NCI-H1105 (cell line): ENCODE measurements at places on chromosomes 6 and 20.
A peak's percentile ranks its signal among the peaks of the same experiment; 100 is the strongest.

DNA sequence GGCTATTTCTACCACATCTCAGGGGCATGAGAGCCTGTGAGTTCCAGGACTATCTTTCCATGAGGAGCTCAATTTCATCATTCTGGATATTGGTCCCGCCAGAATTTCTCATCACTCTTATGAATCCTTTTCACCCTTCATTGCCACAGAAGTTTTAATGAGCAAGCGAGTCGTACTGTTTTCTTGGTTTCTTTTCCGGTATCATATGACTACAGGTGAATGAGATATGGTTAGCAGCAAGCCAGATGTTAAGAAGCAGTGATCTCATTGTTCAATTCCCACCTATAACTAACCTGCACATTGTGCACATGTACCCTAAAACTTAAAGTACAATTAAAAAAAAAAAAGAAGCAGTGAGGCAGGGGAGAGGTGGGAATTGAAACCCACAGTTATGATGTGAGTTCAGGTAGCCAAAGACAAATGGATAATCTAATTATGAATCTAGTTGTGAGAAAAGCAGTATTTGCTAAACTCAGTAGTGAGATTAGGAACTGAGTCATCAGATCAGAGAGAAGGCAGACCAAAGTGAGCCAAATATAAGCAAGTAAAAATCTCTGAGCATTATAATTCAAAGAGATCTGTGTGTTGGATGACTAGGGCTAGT is 78.0 kb upstream of the ELOVL5 start:
- DNase-seq: no peak

GRCh38 chr20:3648951-3649350 is 14.2 kb downstream of the GFRA4 start:
- no peak for DNase-seq

DNA sequence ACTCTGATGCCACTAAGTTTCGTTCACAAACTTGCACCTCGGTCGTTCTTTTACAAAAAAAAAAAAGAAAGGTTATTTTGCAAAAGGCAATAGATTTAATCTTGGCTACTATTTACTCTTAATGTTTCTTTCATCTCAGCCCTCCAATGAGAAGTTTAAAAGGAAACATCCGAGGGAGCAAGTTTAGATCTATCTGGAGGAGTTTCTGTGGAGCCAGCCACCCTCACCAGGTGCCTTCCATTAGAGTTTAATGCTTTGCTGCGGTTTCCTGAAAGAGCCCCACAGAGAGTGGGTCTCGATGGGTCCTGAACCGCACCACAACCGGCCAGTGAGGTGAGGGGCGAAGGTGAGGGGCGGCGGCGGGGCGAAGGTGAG is 632 bp downstream of the PRKN start:
- DNase-seq: peak; percentile 48

DNA sequence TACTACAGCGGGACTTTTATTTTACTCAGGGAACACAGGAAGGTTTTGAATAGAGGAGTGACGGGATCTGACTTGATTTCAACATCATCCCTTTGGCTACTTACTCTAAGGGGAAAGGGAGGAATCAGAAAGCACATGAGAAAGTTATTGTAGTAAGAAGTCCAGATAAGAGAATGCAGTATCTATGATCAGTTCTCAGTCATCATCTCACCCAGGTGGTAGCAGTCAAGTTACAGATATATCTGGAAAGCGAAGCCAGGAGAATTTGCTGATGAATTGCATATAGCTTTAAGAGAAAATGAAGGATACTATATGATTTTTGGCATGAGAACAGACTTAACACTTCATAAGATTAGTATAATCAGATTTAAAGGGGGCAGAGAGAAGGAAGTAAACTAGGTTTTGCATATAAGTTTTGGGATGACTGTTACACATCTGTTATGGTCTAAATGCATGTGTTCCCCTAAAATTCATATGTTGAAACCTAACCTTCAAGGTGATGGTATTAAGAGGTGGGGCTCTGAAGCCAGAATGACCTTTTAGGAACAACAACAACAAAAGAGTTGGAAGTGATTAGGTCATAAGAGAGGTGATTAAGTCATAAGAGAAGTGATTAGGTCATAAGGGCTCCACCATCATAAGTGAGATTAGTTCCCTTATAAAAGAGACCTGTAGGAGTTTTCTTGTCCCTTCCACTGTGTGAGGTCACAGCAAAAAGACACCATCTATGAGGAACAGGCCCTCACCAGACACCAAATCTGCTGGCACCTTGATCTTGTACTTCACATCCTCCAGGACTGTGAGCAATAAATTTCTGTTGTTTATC is 6.7 kb downstream of the RAD21L1 start:
- no peak for DNase-seq

DNA sequence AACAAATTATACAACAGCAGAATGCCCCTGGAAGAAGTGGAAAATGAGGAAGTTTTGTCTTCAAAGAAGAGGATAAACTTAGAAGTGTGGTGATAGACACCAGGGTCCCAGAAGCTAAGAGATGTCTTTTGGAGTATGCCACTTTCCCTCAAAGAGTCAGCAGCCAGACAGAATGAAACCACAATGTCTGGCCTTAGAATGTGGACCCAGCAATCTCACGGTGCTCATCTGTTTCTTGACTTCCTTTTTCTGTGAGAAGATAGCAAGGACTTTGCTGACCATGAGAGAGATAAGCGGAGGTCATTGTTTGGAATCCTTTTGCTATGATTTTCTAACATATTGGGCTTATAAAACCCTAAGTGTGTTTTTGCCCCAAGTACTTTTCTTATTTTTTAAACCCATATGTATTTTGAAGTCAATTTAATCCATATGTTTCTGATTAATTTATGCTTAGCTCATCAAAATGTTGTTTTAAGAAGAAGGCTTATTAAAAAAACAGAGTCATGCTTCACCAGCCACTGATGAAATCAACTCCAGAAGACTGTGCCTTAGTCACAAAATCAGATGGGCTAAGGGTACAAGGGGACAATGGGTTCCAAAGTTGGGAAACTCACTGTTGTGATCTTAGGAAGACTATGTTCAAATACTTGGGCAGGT is 451.2 kb upstream of the JAG1 start:
- DNase-seq: no peak

DNA sequence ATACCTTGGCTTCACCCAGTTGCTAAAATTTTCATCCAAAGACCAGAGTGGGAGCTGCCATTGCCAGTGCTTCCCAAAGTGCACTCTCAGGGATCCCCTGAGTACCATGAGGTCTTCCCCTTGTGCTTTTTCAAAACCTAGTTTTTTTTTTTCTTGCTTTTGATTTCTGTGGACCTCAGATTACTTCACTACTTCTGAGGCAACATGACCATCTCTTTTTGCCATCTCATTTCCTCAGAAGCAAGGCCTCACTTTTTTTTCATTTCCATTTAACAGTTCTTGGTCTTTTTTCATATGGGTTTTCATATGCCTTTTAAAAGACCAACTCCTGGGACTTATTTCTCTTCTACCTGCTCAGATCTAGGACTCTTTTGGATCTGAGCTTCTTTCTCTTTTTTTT is 64.1 kb upstream of the MMS22L start:
- no peak for DNase-seq

- DNase-seq: no peak
Observed at GRCh38 chr6:116512111-116512559, 696 bp downstream of the CALHM5 start.

- DNase-seq: no peak
Observed at GRCh38 chr20:4666001-4666479, 55.7 kb upstream of the PRND start.

- no peak for DNase-seq
Observed at GRCh38 chr6:47009583-47009982, 32.5 kb downstream of the ADGRF1 start.

- no peak for DNase-seq
Observed at GRCh38 chr6:1908784-1909183, 299.1 kb downstream of the FOXC1 start.

DNA sequence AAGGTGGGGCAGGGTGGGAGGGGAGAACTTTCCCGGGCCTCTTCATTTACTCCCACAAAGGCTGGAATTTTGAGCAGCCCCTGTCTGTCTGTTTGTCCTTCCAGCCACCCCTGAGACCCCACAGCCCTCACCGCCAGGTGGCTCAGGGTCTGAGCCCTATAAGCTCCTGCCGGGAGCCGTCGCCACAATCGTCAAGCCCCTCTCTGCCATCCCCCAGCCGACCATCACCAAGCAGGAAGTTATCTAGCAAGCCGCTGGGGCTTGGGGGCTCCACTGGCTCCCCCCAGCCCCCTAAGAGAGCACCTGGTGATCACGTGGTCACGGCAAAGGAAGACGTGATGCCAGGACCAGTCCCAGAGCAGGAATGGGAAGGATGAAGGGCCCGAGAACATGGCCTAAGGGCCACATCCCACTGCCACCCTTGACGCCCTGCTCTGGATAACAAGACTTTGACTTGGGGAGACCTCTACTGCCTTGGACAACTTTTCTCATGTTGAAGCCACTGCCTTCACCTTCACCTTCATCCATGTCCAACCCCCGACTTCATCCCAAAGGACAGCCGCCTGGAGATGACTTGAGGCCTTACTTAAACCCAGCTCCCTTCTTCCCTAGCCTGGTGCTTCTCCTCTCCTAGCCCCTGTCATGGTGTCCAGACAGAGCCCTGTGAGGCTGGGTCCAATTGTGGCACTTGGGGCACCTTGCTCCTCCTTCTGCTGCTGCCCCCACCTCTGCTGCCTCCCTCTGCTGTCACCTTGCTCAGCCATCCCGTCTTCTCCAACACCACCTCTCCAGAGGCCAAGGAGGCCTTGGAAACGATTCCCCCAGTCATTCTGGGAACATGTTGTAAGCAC is 46.0 kb upstream of the TTPAL start:
- no peak for DNase-seq

- no peak for DNase-seq
Observed at GRCh38 chr6:11370191-11371018, 137.9 kb upstream of the NEDD9 start.

GRCh38 chr6:52510213-52510562 is 66.7 kb downstream of the TRAM2 start:
- no peak for DNase-seq

DNA sequence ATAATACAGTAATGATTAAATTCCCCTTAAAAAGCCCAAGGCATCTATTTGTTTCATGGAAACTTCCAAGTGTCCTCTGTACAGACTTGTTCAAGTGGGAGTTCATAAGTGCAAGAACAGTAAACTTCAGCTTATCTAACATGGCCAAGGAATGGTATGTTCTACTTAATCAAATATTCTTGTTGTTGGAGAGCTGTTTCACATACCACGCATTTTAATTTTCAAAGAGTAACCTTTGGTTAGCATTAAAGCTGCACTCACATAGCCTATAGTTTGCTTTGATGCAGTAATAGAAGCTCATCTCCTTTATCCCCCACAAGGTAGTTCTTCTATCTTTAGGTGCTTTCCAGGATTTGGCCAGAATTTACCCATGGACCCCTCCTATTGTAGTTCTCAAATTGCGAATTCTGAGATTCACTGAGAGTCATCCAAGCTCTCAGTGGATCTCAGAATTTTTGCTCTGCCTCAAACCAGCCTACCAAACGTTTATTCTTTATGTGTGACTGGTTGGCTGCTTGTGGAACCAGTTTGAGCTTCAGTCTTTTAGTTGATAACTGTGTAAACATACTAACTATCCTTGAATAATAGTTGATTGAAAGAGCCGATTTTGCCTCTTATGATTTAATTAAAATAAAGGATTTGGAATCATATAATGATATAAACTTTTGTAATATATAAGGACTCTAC is 668.0 kb upstream of the FLRT3 start:
- DNase-seq: no peak

DNA sequence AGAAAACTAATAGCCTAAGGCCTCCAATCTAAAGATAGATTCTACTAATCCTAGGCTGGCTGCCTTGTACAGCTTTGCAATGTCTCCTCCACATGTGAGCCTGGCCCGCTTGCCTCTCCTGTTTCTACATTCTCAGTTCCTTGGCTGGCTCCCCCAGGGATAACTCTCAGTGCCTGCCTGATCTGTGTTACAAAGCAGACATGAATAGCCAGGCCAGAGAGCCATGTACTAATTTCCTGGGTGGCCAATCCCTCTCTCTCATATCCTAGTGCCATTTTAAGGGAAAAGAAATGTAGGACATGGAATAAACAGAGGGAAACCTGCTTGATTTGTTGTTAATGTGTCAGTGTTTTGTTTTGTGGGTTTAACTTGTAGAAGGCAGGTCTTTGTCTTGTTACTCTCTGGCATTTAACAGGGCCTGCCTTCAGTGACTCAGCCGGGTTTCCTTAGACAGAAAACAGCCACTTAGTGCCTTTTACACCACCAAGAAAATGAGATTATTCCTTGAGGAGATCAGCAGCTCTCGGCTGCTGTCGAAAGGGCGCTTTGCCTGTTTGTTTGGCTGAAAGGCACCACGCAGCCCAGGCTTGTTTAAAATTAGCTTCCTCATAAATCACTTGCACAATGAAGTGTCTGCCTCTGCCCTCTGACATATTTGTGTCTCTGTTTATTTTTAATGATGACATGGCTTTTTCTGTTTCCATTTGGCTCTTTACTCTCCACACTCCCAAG is 702.7 kb downstream of the MAFB start:
- DNase-seq: peak; percentile 18

GRCh38 chr20:39850821-39851330 is 838.2 kb downstream of the MAFB start:
- DNase-seq: no peak

DNA sequence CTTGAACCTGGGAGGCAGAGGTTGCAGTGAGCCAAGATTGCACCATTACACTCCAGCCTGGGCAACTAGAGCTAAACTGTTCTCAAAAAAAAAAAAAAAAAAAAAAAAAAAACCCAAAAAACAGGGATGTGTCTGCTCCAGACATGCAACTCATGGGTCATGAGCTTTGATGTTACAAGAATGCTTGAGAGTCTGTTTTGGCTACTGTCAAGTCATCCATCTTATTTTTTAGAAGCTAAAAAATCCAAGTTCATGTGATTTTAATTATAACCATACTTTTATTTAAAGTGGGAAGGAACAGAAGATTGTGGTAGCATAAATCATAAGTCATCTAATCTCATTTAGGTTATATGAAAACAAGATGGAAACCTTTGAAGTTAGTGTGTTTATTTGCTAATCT is 120.6 kb downstream of the PDE7B start:
- DNase-seq: no peak

GRCh38 chr6:25008707-25009392 is 73.1 kb upstream of the RIPOR2 start:
- DNase-seq: no peak

DNA sequence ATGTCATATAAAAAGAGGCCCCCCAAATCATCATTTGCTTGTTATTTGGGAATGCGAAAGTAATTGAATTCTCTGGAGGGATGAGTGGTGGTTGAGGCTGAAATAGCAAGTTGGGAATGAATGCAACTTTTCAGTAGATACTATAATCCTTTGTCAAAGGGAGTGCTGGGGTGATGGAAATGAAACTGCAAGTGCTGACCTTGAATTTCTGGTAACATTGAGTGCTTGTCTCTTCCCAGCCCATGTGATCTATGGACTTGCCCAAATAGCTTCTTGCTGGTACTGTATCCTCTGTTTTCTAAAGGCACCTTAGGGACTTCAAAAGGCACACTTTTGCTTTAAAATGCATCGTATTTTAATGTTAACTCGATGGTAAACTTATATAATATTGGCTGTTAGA is 14.8 kb downstream of the PAQR8 start:
- DNase-seq: no peak

DNA sequence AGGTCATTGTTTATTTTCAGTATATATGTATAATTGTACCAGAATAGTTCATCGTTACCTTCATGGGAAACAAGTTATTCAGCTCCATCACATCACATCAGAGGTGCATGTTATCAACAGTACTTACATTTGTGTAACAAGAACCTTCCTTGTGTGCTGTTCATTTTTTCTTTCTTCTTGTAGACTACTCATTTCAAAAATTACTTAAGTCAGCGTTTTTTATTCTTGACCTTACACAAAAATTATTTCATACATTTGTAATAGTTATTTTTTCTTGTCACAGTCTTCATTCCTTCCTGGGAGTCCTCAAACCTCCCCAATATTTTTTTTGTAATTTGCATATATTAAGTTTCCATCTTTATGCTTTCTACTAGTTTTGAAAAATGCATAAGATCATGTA is 725.7 kb upstream of the ADGRB3 start:
- no peak for DNase-seq
